ENCODE measurements at places on chromosomes 1 and 21. TPM values are rescaled to one million over a fixed set of nuclear protein-coding genes. Genes with fewer than 3 reads are reported as not detected.
A peak's percentile ranks its signal among the peaks of the same experiment; 100 is the strongest.

The CD53 gene
- 286 TPM for total RNA-seq

The C4BPB gene
- 0.27 TPM for total RNA-seq

The VCAM1 gene
- not detected for total RNA-seq

The CHODL gene
- 0.60 TPM for total RNA-seq

The INSRR gene
- total RNA-seq, result not detected

The CBR3 gene
- total RNA-seq, result 3.1 TPM

The OTUD3 gene
- 16.9 TPM for total RNA-seq

GRCh38 chr21:38134084-38134873, 122.5 kb upstream of the KCNJ15 start:
- no peak overlapping the region for H3K27ac ChIP-seq
- H3K4me1 ChIP-seq, result no peaks in the 10 kb centered on the region
- peaks cover 33% of the 10 kb centered on the region for H3K27me3 ChIP-seq
- no peaks in the 10 kb centered on the region for H3K36me3 ChIP-seq

DNA sequence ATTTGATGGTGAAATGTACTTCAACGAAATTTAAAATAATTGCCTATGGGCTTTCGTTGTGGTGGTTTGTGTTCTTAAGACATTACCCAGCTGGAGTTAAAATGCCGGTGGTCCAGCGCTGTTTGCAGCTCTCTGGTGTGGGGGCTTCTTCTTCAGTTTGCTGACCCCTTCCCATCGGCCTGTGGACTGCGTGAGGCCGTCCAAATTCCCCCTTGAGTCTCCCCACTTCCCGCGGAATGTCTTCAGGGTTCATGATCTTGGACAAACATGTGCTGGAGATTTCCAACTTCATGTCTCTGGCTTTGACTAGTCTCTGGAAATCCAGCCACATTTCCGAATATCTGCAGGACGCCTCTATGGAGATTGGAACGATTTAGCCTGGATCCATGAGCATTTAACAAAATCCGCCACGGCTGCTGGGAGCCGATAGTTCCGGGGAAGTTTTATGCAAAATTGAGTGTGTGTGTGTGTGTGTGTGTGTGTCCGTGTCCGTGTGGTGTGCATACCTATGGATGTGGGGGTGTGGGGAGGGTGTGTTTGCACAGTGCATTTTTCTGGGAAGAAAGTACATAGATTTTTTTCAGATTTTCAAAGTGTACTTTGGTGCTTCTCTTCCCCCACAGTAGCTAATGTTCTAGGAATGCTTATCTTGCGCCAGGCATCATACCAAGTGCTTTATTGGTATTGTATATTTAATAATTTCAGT, 117.2 kb downstream of the PCP4 start:
- DNase-seq, result no peak
- no peaks in the 10 kb centered on the region for H3K36me3 ChIP-seq
- H3K4me3 ChIP-seq, result no peak overlapping the region
- H3K27ac ChIP-seq, result no peak overlapping the region
- H3K4me1 ChIP-seq, result no peaks in the 10 kb centered on the region

- peaks cover 4% of the 10 kb centered on the region for H3K36me3 ChIP-seq
- H3K27me3 ChIP-seq, result peaks cover 17% of the 10 kb centered on the region
- no peak overlapping the region for H3K27ac ChIP-seq
- no peak for DNase-seq
- no peaks in the 10 kb centered on the region for H3K4me1 ChIP-seq
These were observed 120.3 kb downstream of the ZBTB18 start for GRCh38 chr1:244171241-244171985.

DNA sequence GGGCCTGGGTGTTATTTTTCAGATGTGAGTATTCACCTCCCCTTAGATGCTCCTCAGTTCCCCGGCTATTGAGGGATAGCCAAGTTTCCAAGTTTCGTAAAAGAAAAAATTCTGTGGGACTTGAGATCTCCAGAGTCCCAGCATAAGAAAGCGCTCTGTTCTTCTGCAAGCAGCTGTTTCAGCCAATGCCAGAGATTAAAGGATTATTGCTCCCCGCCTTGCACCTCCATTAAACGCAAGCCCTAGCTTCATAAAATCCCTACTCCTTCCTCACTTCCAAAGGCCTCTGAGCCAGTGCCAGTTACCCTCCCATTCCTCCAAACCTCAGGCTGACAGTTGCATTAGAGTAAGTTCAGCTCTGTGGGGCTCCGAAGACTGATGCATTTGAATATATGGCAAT, 56.4 kb downstream of the CHIA start:
- peak overlapping the region; percentile 96 for H3K27ac ChIP-seq
- H3K4me1 ChIP-seq, result peaks cover 20% of the 10 kb centered on the region
- peaks cover 3% of the 10 kb centered on the region for H3K36me3 ChIP-seq
- no peaks in the 10 kb centered on the region for H3K27me3 ChIP-seq
- DNase-seq, result no peak

- H3K27me3 ChIP-seq, result no peaks in the 10 kb centered on the region
- H3K4me3 ChIP-seq, result no peak overlapping the region
- no peak for DNase-seq
These were observed 125.9 kb upstream of the IRF2BP2 start for GRCh38 chr1:234735916-234736315.

GRCh38 chr21:45108808-45109781, 34.7 kb downstream of the ADARB1 start:
- no peak overlapping the region for H3K27ac ChIP-seq
- no peaks in the 10 kb centered on the region for H3K36me3 ChIP-seq
- H3K4me3 ChIP-seq, result peak overlapping the region; percentile 7
- DNase-seq, result no peak
- peaks cover 53% of the 10 kb centered on the region for H3K4me1 ChIP-seq

DNA sequence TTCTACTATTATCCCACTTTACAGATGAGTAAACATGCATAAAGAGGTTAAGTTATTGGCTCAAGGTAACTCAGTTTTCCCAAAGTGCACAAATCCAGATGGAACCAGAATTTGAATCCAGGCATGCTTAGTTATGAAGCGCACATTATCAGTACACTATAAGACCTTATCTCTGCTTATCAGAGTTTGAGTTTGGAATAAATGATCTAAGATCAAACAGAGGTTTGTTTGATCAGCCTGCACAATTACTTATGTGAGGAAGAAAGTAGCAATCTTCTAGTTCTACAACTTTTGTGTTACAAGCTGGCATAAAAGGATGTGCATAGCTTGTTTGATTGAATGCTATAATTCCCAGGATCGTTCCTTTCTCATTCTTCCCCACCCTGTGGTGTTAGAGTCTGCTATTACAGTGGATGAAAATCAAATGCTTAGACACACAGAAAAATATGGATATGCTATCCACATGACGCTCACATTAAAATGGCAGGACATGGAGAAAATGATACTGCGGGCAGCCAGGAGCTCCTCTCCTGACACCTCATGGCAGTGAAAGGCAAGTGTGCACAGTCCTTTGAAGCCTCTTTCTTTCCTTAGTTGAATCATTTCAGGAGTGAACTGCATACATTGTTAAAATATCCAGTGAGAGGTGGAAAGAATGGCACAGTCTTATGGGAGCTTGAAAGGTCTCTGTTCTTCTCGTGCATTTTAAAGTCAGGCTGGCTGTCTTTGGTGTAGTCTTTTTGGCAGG, 23.9 kb upstream of the PBX1 start:
- H3K36me3 ChIP-seq, result no peaks in the 10 kb centered on the region
- H3K4me3 ChIP-seq, result no peak overlapping the region
- DNase-seq, result no peak
- H3K4me1 ChIP-seq, result no peaks in the 10 kb centered on the region

DNA sequence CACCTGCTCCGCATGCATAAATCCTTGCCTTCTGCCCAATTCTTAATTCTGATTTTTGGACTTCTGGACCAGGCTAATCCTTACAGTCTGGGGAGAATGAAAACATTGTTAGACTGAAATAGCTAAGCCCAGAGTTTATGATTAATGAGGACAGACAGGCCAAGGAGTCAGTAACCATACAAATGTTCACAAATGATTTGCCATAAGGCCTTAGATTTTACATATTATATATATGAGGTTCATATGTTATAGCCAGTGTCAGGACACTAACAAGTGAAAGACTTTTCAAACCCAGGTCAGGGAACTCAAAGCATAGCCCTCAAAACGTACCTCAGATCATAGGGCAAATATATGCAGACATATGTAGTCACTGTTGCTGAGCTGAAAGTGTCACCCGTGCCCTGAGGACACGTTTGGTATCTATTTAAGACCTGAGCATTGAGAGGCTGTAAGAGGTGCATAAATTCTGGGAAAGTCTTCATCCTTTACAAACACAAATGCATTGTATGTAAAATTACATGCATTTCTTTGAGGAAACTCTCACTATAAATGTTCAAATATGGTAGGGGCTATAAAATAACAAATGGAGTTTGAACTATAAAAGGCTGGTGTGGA, 45.3 kb upstream of the FBXO28 start:
- peaks cover 43% of the 10 kb centered on the region for H3K27me3 ChIP-seq
- no peaks in the 10 kb centered on the region for H3K36me3 ChIP-seq
- no peak for DNase-seq
- H3K27ac ChIP-seq, result no peak overlapping the region
- no peak overlapping the region for H3K4me3 ChIP-seq

DNA sequence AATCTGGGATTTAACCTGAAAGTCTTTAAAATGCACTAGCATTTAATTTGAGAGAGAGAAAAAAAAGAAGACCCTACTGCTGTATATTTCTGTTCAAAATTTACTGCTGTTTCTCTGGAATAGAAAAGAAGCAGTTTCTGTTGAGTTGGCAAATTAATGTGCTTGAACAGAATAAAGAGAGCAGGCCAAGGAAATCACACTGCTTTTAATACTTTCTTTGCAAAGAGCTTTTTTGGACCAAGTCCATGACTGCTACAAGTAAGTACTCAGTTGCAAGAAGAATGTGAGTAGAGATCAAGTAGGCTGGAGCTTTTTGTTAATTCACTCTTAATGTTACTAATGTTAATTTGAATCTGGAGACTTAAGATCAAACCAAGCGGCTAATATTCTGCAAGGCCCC, 336.2 kb upstream of the SGIP1 start:
- H3K4me3 ChIP-seq, result no peak overlapping the region
- no peaks in the 10 kb centered on the region for H3K27me3 ChIP-seq
- H3K4me1 ChIP-seq, result no peaks in the 10 kb centered on the region
- no peaks in the 10 kb centered on the region for H3K36me3 ChIP-seq
- no peak overlapping the region for H3K27ac ChIP-seq

GRCh38 chr1:116768416-116769103, 14.3 kb downstream of the CD2 start:
- H3K4me1 ChIP-seq, result peaks cover 79% of the 10 kb centered on the region
- peak overlapping the region; percentile 98 for H3K27ac ChIP-seq
- no peaks in the 10 kb centered on the region for H3K27me3 ChIP-seq
- peaks cover 15% of the 10 kb centered on the region for H3K36me3 ChIP-seq
- no peak for DNase-seq
- H3K4me3 ChIP-seq, result peak overlapping the region; percentile 83

GRCh38 chr1:61293197-61293596, 210.8 kb downstream of the NFIA start:
- H3K27ac ChIP-seq, result no peak overlapping the region
- H3K4me3 ChIP-seq, result no peak overlapping the region
- H3K36me3 ChIP-seq, result no peaks in the 10 kb centered on the region
- H3K4me1 ChIP-seq, result no peaks in the 10 kb centered on the region

DNA sequence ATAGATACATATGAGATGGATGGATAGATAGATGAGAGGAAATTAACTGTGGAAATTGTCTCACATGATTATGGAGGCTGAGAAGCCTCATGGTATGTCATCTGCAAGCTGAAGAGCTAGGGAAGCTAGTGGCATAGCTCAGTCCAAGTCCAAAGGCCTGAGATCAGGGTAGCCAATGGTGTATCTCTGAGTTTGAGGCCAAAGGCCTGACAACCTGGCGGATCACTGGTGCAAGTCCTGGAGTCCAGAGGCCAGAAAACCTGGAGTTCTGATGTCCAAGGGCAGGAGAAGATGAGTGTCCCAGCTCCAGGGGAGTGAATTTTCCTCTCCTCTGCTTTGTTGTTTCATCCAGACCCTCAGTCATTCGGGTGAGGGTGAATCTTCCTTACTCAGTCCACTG, 43.9 kb upstream of the SPOCD1 start:
- peaks cover 2% of the 10 kb centered on the region for H3K4me1 ChIP-seq
- DNase-seq, result no peak
- no peaks in the 10 kb centered on the region for H3K27me3 ChIP-seq
- no peak overlapping the region for H3K4me3 ChIP-seq
- no peak overlapping the region for H3K27ac ChIP-seq

GRCh38 chr21:41368735-41369104, 6.9 kb downstream of the MX2 start:
- peak overlapping the region; percentile 89 for H3K4me3 ChIP-seq
- H3K27me3 ChIP-seq, result no peaks in the 10 kb centered on the region
- H3K4me1 ChIP-seq, result peaks cover 56% of the 10 kb centered on the region

- peak overlapping the region; percentile 97 for H3K4me3 ChIP-seq
- DNase-seq, result no peak
- no peaks in the 10 kb centered on the region for H3K36me3 ChIP-seq
- H3K4me1 ChIP-seq, result peaks cover 52% of the 10 kb centered on the region
- H3K27ac ChIP-seq, result peak overlapping the region; percentile 98
These were observed 5.0 kb upstream of the PTPN7 start for GRCh38 chr1:202165267-202165941.

GRCh38 chr1:12180315-12180714, 13.5 kb downstream of the TNFRSF1B start:
- peaks cover 75% of the 10 kb centered on the region for H3K4me1 ChIP-seq
- peak overlapping the region; percentile 100 for H3K27ac ChIP-seq
- H3K27me3 ChIP-seq, result no peaks in the 10 kb centered on the region
- H3K36me3 ChIP-seq, result no peaks in the 10 kb centered on the region

GRCh38 chr1:67439277-67440029, 9.3 kb upstream of the SERBP1 start:
- peaks cover 2% of the 10 kb centered on the region for H3K4me1 ChIP-seq
- no peak overlapping the region for H3K4me3 ChIP-seq
- H3K27ac ChIP-seq, result no peak overlapping the region
- peaks cover 4% of the 10 kb centered on the region for H3K27me3 ChIP-seq
- no peak for DNase-seq
- H3K36me3 ChIP-seq, result no peaks in the 10 kb centered on the region

DNA sequence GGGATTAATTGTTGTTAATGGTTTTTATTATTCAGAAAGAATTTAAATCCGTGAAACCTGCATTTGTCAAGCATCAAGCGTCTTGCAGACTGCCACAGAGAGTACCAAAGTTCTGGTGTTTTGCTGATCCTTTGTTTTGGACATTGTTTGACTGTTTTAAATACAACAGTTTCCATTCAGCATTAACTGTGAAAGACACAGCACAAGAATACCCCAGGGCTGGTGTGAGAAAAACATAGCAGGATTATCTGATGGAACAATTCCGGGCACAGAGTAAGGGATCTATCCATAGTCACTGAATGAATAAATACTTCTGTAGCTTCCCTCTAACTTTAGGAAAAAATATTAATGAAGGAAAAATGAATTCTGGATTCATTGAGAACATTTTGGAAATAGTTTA, 202.3 kb downstream of the LTN1 start:
- H3K4me1 ChIP-seq, result peaks cover 2% of the 10 kb centered on the region
- H3K27me3 ChIP-seq, result no peaks in the 10 kb centered on the region
- no peak for DNase-seq

- H3K27me3 ChIP-seq, result peaks cover 11% of the 10 kb centered on the region
- no peak for DNase-seq
- no peak overlapping the region for H3K27ac ChIP-seq
- no peak overlapping the region for H3K4me3 ChIP-seq
- H3K36me3 ChIP-seq, result no peaks in the 10 kb centered on the region
These were observed 55.3 kb upstream of the ATP1B1 start for GRCh38 chr1:169051171-169051570.

GRCh38 chr1:209607102-209607794, 23.7 kb downstream of the CAMK1G start:
- H3K27me3 ChIP-seq, result no peaks in the 10 kb centered on the region
- H3K36me3 ChIP-seq, result no peaks in the 10 kb centered on the region
- peaks cover 5% of the 10 kb centered on the region for H3K4me1 ChIP-seq
- no peak overlapping the region for H3K4me3 ChIP-seq
- DNase-seq, result no peak
